Cerebellar nuclear complex (tissue), 1 donor: ENCODE measurements at places on chromosomes 16 and 17.

DNA sequence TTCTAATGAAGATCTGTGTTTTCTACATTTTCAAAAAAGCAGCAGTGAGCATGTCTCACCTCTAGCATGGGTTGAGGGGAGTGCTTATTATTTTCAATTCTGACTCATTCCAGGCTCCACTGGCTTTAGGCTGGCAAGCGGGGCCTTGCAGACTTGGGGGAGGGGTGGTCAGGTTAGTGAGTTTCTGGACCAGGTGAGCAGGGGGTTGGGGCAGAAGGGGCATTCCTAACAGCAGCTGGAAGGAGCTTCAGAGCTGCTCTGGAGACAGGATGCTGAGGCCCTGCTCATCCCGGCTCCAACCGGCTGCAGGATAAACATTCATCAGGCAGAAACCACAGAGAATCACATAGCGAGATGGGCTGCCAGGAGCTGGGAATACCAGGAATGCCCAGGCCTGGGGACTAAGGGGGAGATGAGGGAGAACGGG, 10.5 kb upstream of the KRT19 start:
- no peak for DNase-seq

GRCh38 chr16:27455700-27456099, 53.7 kb downstream of the IL21R start:
- DNase-seq = no peak

- no peak for DNase-seq
Measured at GRCh38 chr16:84547546-84548061, 43.1 kb upstream of the MEAK7 start.

- peak; percentile 98 for DNase-seq
Measured at GRCh38 chr16:2905241-2905987, 6.3 kb upstream of the FLYWCH1 start.

GRCh38 chr16:55256412-55257016, 67.5 kb upstream of the IRX6 start:
- DNase-seq = no peak

DNA sequence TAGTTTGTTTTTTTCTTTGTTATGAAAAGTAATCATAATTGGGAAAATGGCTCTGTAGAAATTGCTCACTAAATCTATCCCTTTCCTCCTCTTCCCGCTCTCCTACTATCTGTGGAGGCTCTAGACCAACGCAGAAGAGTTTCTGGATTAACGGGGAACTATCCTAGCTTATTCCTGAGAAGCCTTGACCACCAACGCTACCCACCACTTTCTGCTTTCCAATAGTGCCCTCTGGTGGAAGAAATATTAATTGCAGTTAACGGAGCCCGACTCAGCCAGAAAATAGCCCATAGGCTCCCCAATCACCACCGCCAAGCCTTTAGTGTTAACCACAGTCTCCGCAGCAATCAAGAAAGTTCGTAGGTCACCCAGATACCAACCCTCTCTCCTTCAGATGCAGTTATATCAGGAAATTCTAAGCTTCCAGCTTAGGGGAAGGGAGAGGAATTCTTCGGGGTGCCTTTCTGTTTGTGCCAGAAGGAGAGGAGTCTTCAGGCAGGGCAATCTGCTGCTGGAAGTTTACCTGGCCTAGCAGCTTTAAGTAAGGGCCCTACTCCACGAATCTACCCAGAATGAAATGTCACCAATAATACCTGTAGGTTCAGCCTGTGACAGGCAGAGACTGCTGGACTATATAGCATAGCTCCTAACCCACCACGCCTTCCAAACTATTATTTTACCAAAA, 23.0 kb upstream of the NSRP1 start:
- peak; percentile 5 for DNase-seq

- no peak for DNase-seq
Measured at GRCh38 chr17:42748202-42748907, 3.5 kb upstream of the EZH1 start.

DNA sequence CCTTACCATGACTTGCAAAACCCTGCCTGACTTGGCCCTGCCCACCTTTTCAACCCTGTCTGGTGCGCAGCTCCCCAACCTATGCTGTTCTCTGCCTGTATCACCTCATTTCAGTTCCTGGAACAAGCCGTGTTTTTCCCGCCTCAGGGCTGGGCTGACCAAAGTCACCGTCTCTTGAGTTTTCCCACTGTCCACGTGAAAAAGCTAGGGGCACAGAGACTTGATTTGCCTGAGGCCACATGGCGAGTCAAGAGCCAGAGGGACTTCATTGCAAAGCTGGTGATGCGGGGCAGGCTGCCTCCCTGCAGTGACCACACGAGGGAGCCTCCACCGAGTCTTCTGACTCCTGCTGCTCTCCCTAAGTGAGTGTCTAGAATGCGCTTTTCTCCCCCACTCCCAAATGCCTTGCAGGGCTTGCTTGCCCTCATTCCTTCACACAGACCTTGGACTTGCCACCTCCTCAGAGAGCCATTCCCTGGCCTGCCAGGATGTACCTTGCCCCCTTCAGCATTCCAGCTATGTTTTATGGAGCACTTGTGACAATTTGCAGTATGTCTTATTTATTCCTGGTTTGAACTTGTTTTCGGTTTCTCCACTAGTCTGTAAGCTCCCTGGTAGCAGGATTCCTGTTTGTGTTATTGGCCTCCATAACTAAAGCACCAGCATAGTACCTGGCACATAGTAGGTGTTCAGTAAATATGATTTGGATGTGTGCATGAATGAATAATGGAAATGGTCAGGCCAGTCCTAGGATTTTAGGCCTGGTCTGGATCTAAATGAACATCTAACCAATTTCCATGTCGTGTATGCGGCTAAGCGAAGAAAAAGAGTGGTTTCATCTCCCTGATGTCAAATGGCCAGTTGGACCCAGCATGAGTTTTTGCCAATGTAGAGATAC, 252.3 kb downstream of the SNX29 start:
- DNase-seq = no peak

- no peak for DNase-seq
Measured at GRCh38 chr17:57555636-57556175, 189.4 kb downstream of the CCDC182 start.

- DNase-seq = peak; percentile 82
Measured at GRCh38 chr17:75940727-75941441, at the start of gene FBF1. Gene FBF1 (minus strand): TSS chr17:75941042. CDS start chr17:75938149, 2,893 bp downstream.

DNA sequence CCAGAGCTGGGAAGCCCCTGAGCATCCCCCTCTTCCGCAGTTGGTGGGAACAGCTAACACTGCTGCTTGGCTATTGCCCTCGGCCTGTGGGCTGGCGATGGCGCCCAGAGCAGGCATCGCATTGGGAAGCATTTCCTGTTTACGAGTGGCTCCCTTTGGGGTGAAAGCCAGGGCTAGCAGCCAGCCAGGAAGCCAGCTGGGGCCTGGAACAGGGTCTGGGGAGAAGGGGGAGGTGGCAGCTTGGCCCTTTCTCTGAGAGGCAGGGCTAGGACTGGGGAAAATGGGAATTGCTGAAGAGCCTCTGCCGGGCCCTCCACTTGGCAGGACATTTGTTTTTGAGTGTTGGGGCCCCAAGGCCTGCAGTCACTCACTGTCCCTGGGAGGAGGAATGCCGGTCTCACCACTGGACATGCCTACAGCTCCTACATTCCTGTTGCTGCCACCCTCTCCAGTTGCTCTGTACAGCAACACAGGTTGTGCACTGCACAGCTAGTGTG, 2.4 kb upstream of the MTSS2 start:
- DNase-seq = peak; percentile 27

- DNase-seq = no peak
Measured at GRCh38 chr16:28984619-28985135, at the start of gene LAT. Gene LAT (plus strand): TSS chr16:28985052. CDS start chr16:28985418, 366 bp downstream.

DNA sequence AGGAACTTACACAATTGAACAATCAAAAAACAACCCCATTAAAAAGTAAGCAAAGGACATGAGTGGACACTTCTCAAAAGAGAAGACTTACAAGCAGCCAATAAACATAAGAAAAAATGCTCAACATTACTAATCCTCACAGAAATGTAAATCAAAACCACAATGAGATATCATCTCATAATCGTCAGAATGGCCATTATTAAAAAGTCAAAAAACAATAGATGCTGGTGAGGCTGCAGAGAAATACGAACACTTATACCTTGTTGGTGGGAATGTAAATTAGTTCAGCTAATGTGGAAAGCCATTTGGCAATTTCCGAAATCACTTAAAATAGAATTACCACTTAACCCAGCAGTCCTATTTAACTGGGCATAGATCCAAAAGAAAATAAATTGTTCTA, 301.9 kb upstream of the KCNJ16 start:
- no peak for DNase-seq

DNA sequence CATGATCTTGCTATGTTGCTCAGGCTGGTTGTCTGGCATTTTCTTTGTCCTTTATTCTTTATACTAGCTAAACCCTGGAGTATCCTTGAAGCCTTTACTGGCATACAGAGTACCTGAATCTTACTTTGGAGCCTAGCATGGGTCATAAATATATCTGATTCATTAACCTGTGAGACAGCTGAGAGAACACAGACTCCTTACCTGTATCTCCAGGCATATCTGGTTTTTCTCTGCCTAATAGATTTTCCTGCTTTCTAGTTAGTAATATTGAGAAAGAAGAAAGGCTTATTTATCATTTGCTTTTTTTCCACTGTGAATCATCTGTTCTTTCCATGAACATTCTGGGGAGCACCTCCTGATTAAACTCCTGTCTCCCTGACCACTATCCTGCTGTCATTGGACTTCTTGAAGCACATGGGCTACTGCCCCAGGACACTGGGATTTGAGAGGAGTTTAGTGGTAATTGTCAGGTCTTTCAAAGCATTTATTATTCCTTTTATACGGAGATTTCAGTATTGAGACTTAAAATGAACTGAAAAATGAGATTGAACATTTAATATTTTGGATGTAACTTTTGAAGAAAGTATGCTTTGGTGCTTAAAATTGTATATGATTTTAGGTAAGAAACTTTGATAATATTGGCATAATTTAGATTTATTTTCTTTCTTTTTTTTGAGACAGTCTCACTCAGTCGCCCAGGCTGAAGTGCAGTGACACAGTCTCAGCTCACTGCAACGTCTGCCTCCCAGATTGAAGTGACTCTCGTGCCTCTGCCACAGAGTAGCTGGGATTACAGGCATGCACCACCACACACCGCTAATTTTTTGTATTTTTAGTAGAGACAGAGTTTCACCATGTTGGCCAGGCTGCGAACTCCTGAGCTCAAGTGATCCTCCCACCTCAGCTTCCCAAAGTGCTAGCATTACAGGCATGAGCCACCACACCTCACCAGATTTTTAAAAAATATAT, 8.6 kb downstream of the PDP2 start:
- DNase-seq = no peak

- DNase-seq = no peak
Measured at GRCh38 chr17:51770027-51770759, 388.3 kb downstream of the CA10 start.

GRCh38 chr17:74118504-74118903, 85.0 kb upstream of the RPL38 start:
- no peak for DNase-seq

DNA sequence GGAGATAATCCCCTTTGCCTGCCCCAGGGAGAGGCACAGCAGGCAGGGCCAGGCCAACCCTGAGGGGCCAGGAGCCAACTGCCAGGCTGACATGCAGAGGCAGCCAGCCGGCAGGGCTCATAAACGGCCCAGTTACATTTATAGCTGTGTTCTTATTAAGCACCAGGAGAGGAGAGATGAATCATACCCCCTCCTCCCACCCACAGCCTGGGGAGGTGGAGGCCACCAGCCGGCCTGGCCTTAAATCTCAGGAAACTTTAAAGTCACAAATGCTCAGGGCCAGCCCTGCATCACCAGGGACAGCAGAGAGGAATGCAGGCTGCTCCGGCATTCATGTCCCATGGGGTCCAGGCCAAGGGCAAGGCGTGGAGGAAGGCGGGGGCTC, 177.2 kb downstream of the TMEM132E start:
- DNase-seq = no peak

DNA sequence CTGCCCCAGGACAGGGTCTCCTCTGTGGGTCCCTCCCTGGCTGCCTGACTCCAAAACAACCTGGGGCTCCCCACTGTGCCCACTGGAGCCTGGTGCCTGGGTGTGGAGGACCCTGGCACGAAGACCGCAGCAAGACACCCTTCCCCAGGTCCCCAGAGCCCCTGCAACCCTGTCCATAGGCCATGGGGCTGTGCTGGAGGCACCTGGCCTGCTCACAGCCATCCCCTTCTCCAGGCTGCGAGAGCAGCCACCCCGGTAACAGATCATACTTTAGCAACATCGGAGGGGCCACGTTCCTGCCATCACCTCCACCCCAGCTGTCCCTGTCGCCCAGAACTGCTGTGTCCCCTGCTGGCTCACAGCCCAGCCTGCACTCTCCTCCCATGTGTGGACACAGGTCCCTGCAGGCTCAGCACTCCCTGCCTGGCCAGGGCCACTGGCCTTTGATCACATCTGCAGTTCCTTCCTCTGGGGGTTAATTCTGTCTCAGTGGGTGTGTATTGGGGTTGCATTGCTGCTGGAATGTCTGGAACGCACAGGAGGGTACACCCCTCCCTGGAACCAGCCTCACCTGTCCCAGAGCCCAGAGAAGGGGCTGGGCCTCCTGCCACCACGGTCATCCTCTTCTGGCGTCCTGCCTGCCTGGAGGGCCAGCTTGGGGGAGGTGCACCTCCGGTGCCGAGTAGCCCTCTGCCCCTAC, 12.2 kb downstream of the PPL start:
- DNase-seq = no peak

DNA sequence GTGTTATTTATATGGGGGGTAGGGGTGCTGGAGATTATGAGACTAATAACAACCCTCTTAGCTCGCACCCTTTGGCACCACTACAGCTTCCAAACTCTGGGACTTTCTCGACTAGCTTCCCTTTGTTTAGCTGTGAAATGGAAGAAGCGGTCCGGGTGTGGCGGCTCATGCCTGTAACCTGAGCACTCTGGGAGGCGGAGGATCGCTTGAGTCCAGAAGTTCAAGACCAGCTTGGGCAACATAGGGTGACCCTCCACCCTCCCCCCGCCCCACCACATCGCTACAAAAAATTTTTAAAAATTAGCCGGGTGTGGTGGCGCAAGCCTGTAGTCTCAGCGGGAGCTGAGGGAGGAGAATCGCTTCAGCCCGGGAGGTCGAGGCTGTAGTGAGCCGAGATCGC, 814 bp upstream of the CDH3 start:
- no peak for DNase-seq

DNA sequence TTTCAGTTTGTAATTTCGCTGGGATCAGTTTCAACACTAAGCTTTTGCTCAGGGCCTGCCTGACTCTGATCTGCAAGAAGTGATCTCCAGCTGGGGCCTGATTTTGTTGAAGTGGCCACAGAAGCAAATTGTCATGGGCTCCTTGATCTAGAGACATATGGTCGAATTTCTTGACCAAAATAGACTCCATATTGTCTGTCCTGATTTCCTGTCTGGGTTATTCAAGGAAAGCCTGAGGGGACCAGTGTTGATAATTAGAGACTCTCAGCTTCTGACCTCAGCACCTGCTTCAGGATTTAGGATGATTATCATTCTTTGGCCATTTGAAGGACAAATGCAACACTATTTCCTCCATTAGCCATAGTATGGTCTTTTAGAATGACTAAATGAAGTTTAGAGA, 48.9 kb upstream of the MSI2 start:
- DNase-seq = no peak
